Large intestine (tissue), 12 donors: ENCODE measurements at places on chromosomes 4 and X. TPM values are rescaled to one million over a fixed set of nuclear protein-coding genes. Genes with fewer than 3 reads are reported as not detected.
A peak's percentile ranks its signal among the peaks of the same experiment; 100 is the strongest.

Gene VSIG1
- 0.22 TPM for polyA plus RNA-seq

Gene SLITRK4
- 13.7 TPM for polyA plus RNA-seq

Gene ARHGAP36
- 0.70 TPM for polyA plus RNA-seq

Gene CNGA1
- 4.7 TPM for polyA plus RNA-seq

Gene TCP11X2
- 0.25 TPM for polyA plus RNA-seq

- DNase-seq = no peak
Measured at GRCh38 chrX:36310136-36310535, 390.6 kb downstream of the CFAP47 start.

DNA sequence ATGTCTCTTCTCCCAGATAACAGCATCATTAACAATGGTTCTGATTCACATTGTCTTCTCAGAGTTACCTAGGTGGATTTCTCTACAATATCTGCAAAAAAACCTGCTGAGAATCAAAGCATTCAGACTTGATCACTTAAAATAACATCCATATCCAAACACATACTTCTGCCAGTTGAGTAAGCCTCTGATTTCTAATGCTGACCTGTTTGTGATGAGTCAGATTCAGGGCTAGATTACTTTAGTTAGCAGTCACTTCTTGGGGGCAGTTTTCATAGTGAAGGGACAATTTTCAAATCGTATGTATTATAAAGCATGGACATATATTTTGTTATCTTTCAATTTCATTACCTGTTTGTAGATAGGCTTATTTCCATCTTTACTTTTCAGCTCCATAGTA lies 35.5 kb downstream of the CCNI start:
- no peak for DNase-seq

DNA sequence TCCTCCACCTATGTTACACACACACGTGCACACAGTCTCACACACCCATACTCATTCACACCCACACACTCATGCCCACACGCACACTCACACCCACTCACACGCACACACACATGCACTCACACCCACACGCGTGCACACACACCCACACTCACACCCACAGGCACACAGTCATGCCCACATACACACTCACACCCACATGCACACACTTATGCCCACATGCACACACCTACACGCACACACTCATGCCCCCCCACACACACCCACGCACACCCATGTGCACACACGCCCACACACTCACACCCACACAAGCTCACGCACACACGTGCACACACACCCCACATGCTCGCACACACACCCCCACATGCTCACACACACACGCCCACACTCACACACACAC lies 140.0 kb downstream of the F11 start:
- no peak for DNase-seq

DNA sequence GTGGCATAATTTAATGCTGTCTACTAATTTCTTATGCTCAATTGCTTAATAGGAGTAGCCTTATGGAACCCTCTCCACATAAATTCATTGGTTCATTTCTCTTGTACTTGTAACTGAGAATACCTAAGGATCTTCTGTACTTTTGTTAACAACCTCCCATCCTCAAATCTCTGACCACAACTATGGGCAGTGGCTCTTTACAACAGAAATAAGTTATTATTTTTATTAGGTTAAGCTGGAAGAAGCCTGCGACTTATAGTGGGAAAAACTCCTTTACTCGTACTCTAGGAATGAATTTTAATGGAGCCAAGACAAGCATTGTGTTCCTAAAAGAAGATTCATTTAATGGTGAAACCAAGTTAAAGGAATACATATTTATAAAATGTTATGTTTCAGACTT lies 337.1 kb upstream of the CTSO start:
- no peak for DNase-seq

- peak; percentile 83 for DNase-seq
Measured at GRCh38 chr4:143390764-143391163, 54.1 kb downstream of the GAB1 start.

GRCh38 chr4:106329041-106329618 lies 12.8 kb downstream of the AIMP1 start:
- peak; percentile 7 for DNase-seq

- no peak for DNase-seq
Measured at GRCh38 chrX:34972206-34972605, 29.6 kb downstream of the FAM47B start.

GRCh38 chr4:95108883-95109421 lies 351.2 kb downstream of the BMPR1B start:
- no peak for DNase-seq

DNA sequence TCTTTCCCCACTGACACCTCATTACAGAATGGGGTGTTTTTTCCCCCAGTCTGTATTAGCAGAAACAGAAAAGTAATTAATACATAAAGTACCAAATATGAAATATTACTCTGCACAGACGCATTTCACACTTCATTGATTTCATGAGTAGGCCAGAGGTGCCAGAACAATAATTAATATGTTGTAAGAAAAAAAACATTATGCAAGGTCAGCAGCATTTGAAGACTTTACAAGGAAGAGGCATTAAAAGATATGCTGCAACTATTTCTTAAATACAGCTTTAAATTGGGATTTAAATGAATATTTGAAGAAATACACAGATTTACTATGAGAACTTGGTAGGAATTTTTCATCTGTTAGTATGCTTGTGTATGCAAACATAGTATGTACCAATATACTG lies 37.7 kb downstream of the NAA11 start:
- no peak for DNase-seq

DNA sequence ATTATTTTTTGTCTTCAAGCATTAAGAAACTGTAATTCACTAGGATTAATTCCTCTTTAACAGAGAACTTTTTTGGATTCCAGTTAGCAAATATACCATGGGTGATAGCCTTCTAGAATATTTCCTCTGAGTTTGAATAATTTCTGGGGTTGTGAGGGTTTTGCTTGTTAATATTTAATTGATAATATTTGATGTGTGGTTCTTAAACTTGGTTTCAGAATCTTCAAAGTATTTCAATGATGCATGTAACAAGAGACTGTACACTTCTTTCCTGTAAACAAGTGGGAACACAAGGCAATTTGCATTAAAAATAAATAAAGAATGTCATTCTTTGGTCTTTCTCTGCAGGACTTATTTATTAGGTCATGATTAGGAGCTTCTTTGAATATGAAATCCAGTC lies 9.5 kb upstream of the C4orf51 start:
- no peak for DNase-seq
